ENCODE measurements at places on chromosomes 2 and 18.

DNA sequence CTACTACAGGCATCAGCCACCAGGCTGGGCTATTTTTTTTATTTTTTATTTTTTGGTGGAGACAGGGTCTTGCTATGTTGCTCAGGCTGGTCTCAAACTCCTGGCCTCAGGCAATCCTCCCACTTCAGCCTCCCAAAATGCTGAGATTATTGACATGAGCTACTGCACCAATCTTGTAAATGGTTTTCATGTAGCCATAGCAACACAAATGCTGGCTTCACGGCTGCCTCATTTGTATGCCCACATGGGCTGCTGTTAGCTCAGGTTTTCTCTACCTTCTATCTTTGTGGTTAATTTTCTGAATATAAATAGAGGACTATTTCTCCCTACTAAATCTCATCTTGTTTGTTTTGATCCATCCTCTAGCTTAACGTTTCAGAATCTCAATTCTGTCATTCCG is 58.2 kb downstream of the PLEKHM3 start:
- DNase-seq: no peak

GRCh38 chr2:73083886-73084800 is 12.6 kb upstream of the SFXN5 start:
- DNase-seq: no peak

- no peak for DNase-seq
Observed at GRCh38 chr18:43303376-43303775, 26.1 kb upstream of the SYT4 start.

- peak; percentile 1 for DNase-seq
Observed at GRCh38 chr2:139867601-139868226, 1087.5 kb upstream of the NXPH2 start.

- DNase-seq: no peak
Observed at GRCh38 chr2:95034221-95034620, 8.7 kb downstream of the MAL start.

GRCh38 chr2:47173986-47174732 is 19.1 kb upstream of the STPG4 start:
- DNase-seq: no peak

GRCh38 chr2:32963941-32964340 is 17.2 kb downstream of the LTBP1 start:
- DNase-seq: no peak

DNA sequence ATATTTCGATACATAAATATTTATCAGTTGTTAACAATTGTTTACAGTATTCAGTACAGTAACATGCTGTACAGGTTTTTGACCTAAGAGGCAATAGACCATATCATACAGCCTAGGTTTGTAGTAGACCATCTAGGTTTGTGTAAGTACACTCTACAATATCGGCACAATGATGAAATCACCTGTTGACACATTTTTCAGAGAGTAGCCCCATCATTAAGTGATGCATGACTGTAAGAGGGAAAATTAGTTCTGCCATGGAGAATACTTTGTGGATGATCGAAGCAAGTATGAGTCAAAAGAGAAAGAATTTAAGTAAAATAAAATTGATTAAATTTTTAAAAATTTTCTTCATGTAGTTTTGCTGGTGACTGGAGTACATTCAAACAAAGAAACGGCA is 32.6 kb downstream of the VIT start:
- DNase-seq: no peak

DNA sequence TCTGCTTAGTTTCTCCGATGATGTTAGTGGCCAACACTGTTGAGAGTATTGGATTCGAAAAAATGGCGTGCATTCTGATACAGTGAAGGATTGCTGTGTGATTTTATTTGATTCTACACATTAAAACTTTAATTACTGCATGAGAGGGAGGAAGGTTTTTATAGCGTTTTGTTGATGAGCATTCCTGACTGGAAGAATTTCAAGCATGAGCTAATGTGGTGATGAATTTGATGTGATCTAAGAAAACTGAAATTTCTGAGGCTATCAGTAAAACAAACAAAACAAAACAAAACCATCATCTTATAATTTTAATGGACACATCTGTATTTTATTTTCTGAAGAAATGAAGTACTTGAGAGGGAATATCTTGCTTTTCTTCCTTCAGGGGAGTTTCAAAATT is 59.6 kb downstream of the ITGB6 start:
- no peak for DNase-seq

DNA sequence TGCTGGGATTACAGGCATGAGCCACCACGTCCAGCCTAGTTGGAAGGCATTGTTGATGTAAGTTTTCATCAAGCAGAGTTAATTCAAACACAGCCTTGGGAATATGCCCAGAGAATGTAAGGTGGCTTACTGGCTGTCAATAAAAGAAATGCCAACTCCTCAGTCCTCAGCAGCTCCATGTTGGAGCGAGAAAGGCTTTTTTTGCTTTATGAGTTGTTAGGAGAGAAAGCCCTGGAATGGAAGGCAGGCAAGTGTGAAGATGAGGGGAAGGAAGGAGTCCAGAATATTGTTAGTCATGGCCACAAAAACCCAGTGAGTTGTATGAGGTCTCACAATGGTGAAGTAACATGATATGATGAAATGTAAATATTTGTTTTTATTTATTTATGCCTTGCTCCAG is 57.1 kb downstream of the MAP4K4 start:
- no peak for DNase-seq

DNA sequence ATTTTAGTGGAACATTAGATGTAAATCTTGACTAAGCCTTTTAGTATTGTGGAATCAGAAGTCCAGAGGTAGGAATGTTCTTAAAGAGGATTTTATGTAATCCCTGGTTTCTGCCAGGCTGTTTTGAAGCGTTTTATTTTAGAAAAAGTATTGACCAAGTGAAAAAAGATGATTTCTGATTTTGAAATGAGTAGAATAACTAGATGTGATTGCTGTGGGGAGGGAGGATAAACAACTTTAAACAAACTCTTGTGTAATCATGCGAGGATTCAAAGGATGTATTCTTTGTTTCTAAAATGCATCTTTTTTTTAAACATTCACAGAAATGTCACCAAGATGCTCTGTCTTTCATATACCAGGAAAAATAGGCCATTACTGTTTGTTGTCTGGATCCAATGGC is 53.9 kb downstream of the PHLPP1 start:
- no peak for DNase-seq

DNA sequence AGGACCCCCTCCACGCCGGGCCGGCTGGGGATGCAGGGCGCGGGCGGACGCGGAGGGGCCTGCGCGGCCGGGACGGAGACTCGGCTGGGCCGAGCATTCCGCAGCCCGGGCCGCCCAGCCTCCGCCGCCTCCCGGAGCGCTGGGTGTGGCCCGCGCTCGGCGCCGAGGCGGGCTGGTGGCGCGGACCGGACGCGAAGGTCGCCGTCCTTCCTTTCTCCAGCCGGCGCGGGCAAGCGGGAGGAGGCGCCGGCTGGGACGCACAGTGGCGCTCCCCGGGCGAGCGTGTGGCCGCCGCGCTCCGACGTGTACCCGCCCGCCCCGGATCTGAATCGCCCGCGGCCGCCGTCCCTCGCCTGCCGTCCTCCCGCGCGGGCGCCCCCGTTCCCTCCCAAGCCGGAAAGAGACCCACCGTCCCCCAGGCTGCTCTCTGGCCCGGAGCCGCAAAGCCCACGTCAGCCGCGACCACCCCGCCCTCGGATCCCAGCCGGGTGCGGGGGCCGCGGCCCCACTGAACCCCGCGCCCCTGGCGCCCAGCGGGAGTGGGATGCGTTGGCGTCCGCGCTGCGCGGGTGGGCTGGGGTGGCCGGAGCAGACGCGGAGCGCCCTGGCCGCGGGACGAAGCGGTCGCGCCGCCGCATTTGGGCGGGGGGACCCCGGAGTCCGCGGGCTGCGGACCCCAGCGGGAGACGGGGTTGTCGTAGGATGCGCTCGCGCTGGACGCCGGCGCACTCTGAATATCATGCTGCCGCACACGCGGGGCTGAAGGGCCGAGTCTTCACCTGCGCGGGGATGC is 634 bp downstream of the SPATS2L start:
- DNase-seq: peak; percentile 27

GRCh38 chr2:230011617-230012016 is 57.1 kb downstream of the SLC16A14 start:
- DNase-seq: no peak

DNA sequence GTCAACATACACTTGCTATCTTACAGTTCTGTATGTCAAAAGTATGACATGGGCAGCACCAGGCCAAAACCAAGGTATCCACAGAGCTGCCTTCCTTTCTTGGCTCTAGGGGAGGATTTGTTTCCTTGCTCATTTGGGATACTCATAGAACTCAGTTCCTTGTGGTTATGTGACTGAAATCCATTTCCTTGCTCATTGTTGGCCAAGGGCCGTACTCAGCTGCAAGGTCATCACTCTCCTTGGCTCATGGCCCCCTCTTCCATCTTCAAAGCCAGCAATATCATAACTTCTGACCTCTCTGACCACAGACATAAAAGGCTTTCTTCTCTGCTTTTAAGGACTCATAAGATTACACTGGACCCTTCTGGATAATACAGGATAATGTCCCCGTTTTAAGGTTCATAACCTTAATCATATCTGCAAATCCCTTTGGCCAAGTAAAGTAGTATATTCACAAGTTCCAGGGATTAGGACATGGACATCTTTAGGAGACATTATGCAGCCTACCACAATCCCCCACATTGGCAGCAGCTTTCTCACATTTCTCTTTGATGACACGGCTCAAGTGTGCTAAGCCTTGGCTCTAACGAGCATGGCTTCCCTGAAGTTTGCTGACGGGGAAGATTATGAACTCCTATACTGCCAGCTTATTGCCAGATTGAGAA is 20.9 kb downstream of the TMEM237 start:
- no peak for DNase-seq

DNA sequence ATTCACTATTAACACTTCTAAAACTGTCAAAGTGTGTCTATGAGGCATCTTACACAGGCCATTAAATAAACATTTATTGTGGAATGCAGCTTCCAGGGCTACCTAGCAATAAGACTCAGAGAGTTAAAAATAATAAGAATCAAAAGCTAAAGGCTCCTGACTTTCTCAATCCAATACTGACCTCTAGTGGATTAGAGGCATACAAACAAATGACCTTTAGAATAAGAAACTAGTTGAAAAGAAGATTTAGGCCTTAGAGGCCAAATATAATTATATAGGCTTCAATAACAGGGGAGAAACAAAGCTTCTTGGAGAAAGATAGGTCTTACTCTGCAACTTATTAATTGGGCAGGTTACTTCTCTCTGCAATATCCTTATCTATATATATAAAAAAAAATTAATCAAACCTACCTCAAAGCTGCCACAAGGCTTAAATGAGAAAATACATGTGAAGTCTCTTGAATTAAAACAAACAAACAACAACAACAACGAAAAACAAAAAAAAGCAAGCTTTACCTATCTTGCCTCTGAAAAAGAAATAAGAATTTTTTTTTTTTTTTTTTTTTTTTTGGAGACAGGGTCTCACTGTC is 246.1 kb downstream of the EXOC6B start:
- DNase-seq: no peak

DNA sequence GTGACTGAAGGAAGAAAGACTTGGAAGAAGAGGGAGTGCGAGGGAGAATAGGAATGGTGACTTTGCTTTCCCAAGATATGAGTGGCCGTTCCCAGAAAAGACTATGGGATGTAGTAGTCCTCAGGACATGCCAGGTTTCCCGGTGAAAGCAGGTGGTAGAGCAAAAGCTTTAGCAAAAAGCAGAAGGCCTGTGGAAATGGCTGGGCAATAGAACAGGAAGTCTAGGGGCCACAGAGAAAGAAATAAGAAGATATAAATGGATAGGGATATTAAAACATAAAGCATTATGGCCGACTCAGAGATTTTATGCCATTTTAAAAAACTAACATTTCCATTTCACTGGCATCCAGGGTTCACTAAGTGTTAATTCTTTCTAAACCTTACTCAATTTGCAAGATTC is 1.2 kb upstream of the SERPINB13 start:
- no peak for DNase-seq

- DNase-seq: peak; percentile 18
Observed at GRCh38 chr2:189982780-189983394, 79.6 kb downstream of the MSTN start.

GRCh38 chr2:196957442-196957841 is 30.9 kb upstream of the PGAP1 start:
- DNase-seq: no peak

DNA sequence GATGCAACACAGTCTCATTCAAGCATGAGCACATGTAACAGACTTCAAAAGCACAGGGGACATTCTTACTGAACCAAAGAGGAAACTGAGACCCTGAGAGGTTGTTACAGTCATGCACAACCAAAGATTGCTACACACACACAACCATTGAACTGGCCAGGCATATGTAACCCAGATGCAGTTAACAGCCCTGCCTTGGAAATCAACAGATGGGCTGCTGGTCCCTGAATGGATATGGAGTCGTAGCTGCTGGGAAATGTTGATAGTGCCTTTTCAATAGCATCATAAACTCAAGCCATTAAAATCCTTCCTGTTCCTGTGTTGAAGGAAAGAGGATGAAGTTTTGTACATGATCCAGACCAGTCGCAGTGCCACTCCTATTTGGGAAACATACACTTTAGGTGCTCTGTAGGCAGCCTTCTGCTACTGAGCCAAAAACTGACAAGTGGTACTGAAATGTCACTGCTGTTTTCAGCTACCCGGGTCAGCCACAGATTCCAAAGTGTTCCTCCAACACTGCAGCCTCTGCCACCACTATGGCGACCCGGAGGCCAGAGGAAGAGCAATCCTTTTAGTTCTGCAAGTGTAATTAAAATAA is 143.9 kb downstream of the CCBE1 start:
- DNase-seq: no peak

GRCh38 chr18:9570255-9570654 is 44.1 kb downstream of the PPP4R1 start:
- DNase-seq: no peak

GRCh38 chr2:44964752-44965236 is 23.3 kb downstream of the SIX3 start:
- peak; percentile 49 for DNase-seq

- DNase-seq: no peak
Observed at GRCh38 chr18:38116716-38117115, 551.1 kb upstream of the CELF4 start.

- no peak for DNase-seq
Observed at GRCh38 chr2:96254571-96254970, 11.2 kb downstream of the TMEM127 start.

GRCh38 chr2:229445019-229445418 is 173.9 kb upstream of the PID1 start:
- DNase-seq: peak; percentile 4

- DNase-seq: no peak
Observed at GRCh38 chr2:97708608-97709007, 4.8 kb upstream of the ZAP70 start.

DNA sequence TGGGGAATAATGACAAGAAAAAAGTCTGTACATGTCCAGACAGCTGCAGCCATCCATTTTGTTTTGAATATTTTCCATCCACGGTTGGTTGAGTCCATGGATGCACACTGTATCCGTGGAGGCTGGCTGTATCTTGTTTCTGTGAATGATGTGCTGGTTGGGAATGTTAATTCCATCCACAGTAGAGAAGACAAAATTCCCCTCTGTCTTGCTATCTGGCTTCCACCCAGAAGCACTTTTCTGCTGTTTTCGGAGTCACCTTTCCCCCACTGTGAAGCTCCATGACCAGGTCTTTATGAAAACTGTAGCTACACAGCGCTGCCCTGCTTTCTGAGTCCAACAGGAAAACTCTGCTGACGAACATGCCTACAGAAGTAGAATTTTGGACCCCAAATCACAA is 122.3 kb downstream of the HRH4 start:
- DNase-seq: no peak

Data from ELF-1 (cell line).